ENCODE measurements at places on chromosomes 13 and 19. TPM values are rescaled to one million over a fixed set of nuclear protein-coding genes. Genes with fewer than 3 reads are reported as not detected.
A peak's percentile ranks its signal among the peaks of the same experiment; 100 is the strongest.

The SLC7A10 gene
- not detected for total RNA-seq

The ZNF283 gene
- 1.4 TPM for total RNA-seq

The CEACAM4 gene
- total RNA-seq = not detected

The ZNF730 gene
- not detected for total RNA-seq

The PPP1R15A gene
- 32.3 TPM for total RNA-seq

The GFY gene
- not detected for total RNA-seq

The CYP4F8 gene
- total RNA-seq = not detected

The HPN gene
- total RNA-seq = 24.0 TPM

DNA sequence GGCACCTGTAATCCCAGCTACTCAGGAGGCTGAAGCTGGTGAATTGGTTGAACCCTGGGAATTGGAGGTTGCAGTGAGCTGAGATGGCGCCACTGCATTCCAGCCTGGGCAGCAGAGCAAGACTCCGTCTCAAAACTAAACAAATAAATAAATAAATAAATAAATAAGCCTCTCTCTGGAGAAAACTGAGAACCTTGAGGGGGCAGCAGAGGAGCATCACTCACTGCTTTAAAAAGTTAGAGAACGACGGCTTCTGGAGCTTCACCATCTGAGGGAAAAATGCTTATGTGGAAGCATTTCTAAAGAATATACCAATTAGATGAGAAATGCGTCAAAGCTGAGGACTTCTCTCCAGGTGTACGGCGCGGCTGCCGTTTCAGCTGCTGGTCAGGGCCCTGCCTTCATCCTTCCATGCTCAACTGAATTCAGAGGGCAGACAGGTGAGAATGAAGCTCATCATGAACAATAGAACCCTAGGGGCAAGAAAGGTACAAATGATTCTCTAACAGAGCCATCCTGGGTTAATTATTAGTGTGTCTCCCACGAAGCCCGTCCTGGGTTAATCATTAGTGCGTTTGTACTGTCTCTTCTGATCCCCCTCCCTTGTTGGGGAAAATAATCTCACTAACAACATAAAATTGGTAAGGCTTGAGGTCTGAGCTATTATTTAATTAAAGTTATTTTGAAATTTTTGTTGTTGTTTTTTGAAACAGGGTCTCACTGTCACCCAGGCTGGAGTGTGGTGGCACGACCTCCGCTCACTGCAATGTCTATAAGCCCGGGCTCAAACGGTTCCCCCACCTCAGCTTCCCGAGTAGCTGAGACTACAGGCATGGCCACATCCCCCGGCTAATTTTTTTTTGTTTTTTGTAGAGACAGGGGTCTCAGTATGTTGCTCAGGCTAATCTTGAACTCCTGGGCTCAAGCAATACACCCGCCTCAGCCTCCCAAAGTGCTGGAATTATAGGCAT lies 80.1 kb downstream of the IPO5 start:
- H3K36me3 ChIP-seq = no peaks in the 10 kb centered on the region
- no peak overlapping the region for H3K27ac ChIP-seq
- no peak overlapping the region for H3K4me3 ChIP-seq
- no peak for DNase-seq
- H3K27me3 ChIP-seq = no peaks in the 10 kb centered on the region

- H3K27me3 ChIP-seq = peaks cover 10% of the 10 kb centered on the region
- H3K4me3 ChIP-seq = no peak overlapping the region
- no peaks in the 10 kb centered on the region for H3K36me3 ChIP-seq
- no peaks in the 10 kb centered on the region for H3K4me1 ChIP-seq
These were observed 4.9 kb downstream of the ZNF878 start for GRCh38 chr19:12047868-12048267.

DNA sequence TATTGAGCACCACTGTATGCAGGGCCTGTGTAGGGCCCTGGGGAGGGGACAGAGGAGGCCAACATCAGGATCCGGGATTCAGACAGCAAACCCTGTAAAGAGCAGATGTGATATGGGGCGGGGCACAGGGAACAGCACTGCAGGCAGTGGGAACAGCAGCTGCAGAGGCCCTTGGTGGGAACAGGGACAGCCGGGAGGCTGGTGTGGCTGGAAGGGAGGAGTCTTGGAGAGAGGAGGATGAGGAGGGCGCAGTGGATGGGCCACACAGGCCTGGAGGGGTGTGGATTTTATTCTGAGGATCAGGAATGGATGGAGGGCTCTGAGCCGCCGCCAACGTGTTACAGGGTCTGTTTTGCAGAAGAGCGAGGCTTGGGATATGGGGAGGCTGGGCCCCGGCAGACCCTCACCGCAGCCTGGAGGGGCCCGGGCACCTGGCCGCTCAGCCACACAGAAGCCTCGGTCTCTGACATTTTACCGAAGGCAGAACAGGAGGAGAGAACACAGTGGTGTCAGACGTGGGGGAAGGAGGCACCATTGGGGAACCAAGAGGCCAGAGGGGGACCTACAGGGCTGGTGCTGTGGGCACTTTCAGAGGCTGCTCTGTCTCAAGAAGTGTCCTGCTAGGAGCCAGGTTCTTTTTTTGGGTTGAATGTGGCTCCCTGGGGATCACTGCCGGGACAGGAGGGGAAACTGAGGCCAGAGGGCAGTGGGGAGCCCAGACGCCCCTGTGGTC lies 6.9 kb downstream of the EFNA2 start:
- no peak overlapping the region for H3K4me3 ChIP-seq
- H3K36me3 ChIP-seq = no peaks in the 10 kb centered on the region
- H3K27me3 ChIP-seq = peaks cover 76% of the 10 kb centered on the region
- peaks cover 7% of the 10 kb centered on the region for H3K4me1 ChIP-seq
- no peak for DNase-seq

GRCh38 chr13:110319774-110320509 lies 12.9 kb downstream of the COL4A2 start:
- H3K27ac ChIP-seq = peak overlapping the region; percentile 49
- no peak for DNase-seq
- no peaks in the 10 kb centered on the region for H3K36me3 ChIP-seq
- peaks cover 26% of the 10 kb centered on the region for H3K4me1 ChIP-seq
- H3K4me3 ChIP-seq = no peak overlapping the region
- peaks cover 3% of the 10 kb centered on the region for H3K27me3 ChIP-seq

DNA sequence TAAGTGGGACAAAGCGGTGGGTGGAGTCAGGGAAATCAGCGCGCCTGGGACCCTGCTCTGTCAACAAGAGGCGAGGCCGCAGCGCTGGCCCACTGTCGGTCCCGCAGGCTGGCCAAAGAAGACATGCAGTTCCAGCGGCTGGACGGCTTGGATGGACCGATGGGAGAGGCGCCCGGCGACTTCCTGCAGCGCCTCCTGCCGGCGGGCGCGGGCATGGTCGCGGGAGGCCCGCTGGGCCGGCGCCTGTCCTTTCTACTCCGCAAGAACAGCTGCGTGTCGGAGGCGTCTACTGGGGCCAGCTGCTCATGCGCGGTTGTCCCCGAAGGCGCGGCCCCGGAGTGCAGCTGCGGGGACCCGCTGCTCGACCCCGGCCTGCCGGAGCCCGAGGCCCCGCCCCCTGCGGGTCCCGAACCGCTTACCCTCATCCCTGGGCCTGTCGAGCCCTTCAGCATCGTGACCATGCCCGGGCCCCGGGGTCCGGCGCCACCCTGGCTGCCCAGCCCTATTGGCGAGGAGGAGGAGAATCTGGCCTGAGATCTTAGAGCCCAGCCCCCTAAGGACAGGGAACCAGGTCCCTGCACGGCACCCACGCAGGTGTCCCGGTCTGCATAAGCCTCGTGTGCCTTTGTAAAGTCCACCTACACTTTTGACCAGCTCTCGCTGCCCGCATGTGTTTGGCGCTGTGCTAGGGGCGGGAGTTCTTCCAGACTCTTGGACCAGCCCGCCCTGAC lies 6.1 kb downstream of the BEST2 start:
- no peaks in the 10 kb centered on the region for H3K36me3 ChIP-seq
- peak overlapping the region; percentile 24 for H3K4me3 ChIP-seq
- no peak for DNase-seq
- peaks cover 4% of the 10 kb centered on the region for H3K27me3 ChIP-seq

DNA sequence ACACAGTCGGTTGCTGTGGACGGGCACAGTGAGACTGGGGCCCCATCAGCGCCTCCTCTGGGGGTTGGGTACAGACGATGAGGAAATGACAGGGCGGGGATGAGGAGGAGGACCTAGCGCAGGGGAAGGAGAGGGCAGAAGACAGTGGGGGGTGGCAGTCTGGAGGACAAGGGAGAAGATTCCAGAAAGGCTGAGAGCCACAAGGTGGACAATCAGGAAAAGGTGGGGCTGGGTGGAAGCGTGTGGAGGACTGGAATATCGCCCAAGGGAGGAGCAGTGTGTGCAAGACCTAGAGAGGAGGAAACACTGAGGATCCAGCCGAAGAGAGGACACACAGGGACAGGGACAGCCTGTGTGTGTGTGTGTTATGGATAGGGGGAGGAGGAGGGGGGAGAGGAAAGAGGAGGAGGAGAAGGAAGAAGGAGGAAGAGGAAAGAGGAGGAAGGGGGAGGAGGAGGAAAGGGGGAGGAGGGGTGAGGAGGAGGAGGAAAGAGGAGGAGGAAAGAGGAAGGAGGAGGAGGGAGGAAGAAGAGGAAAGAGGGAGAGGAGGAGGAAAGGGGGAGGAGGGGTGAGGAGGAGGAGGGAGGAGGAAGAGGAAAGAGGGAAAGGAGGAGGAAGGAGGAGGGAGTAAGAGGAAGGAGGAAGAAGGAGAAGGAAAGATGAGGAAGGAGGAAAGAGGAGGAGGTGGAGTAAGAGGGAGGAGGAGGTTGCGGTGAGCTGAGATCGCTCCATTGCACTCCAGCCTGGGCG lies 15.8 kb upstream of the GARIN5A start:
- H3K36me3 ChIP-seq = no peaks in the 10 kb centered on the region
- no peak overlapping the region for H3K4me3 ChIP-seq
- peak overlapping the region; percentile 69 for H3K27ac ChIP-seq
- peaks cover 13% of the 10 kb centered on the region for H3K4me1 ChIP-seq

GRCh38 chr19:30001301-30001700 lies 59.3 kb downstream of the URI1 start:
- H3K27ac ChIP-seq = no peak overlapping the region
- no peaks in the 10 kb centered on the region for H3K27me3 ChIP-seq
- no peak overlapping the region for H3K4me3 ChIP-seq
- peaks cover 8% of the 10 kb centered on the region for H3K36me3 ChIP-seq

Measured in gastrocnemius medialis (tissue), 4 donors.